ENCODE measurements at places on chromosomes 1 and 21. TPM values are rescaled to one million over a fixed set of nuclear protein-coding genes. Genes with fewer than 3 reads are reported as not detected.
A peak's percentile ranks its signal among the peaks of the same experiment; 100 is the strongest.

DNA sequence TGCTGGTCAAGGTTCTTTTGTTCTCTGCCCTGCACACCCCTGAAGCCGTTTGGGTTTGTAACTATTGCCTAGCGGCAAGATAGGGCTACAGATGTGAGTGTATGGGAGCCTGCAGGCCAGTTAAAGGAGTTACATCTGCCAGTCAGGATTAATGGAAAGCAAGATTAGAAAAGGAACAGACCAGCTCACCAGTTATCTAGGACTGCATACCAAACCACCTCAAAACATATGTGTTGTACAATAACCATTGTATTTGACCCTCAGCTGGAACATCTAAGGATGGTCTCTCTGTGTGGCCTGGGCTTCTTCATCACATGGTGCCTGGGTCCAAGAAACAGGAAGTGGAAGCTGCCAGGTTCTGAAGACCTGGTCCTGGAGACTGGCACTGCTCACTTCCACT, 52.5 kb upstream of the FBXO28 start:
- no peak for DNase-seq

- DNase-seq, result no peak
Measured at GRCh38 chr1:181732218-181732990, 249.1 kb downstream of the CACNA1E start.

GRCh38 chr1:41713557-41714327, 205.0 kb downstream of the HIVEP3 start:
- peak; percentile 85 for DNase-seq

The CD5L gene
- not detected for total RNA-seq

GRCh38 chr1:66563094-66563800, 29.3 kb downstream of the SGIP1 start:
- peak; percentile 78 for DNase-seq
